ENCODE measurements at places on chromosomes 3 and 15.

- no peak for DNase-seq
These were observed 504.4 kb downstream of the ROBO1 start for GRCh38 chr3:79263423-79263822.

GRCh38 chr3:35760146-35760545 lies 120.8 kb downstream of the ARPP21 start:
- DNase-seq = no peak

DNA sequence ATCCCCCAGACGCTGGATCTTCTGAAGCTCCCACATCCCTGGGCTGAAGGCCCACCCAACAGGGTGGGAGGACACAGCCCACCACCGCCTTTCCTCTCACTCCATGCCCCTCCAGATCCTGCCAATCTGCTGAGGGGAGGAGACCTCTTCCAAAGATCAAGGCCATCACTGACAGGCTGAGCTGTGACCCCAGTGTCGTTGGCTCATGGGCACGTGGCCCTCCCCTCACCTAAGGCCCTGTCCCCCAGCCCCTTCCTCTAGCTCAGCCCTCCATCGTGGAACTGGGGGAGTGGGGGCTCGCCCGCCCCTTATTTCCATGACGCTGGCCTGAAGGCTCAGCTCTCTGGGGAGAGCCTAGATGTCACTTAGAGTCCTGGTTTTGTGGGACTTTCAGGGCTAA lies 10.4 kb downstream of the C3orf18 start:
- no peak for DNase-seq

- DNase-seq = no peak
These were observed 102.3 kb upstream of the WDR72 start for GRCh38 chr15:53861792-53862191.

DNA sequence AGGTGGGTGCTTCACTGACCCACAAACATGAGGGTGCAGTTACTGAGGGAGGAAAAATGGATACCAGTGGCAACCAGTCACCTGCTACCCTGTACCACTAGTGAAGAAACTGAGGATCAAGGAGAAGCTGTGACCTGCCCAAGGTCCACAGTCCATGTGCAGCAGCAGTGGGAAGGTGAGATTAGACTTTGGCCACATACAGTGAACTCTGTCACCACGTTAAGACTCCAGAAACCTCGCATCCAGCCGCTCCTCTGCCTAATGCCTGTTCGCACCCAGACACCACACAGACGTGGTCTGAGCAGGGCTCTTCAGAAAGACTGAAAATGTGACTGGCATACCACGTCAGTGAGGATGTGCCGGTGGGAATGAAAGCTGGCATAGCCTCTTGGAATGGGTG lies 20.0 kb downstream of the TPRA1 start:
- DNase-seq = no peak

GRCh38 chr3:138349926-138350665 lies 1.7 kb downstream of the MRAS start:
- no peak for DNase-seq

DNA sequence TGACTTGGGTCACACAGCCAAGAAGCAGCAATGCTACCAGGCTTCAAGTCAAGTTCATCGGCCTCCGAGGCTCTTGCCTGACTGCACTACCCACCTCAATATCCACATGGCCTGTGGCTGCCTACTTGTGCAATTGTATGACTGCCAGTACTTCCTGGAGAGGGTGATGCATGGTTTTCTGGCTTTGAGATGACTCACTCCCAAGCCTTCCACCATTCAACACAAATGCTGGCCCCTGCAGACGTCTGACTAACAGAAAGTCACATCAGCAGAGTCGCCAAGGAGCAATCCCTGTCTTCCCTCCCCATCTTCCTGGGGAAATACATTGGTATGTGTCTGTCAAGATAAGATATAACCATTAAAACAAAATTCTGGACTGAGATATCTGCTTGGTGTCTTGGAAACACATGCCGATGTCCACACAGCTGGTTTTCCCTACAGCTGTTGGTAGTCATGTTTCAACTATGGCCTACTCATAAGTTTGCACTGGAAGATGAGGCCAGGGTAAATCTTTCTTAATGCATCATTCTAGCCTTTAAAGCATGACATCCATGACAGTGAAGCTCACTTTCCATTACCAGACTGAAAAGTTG lies 79.6 kb upstream of the SPATA12 start:
- peak; percentile 97 for DNase-seq

GRCh38 chr3:194130188-194130587 lies 5.8 kb upstream of the HES1 start:
- no peak for DNase-seq

DNA sequence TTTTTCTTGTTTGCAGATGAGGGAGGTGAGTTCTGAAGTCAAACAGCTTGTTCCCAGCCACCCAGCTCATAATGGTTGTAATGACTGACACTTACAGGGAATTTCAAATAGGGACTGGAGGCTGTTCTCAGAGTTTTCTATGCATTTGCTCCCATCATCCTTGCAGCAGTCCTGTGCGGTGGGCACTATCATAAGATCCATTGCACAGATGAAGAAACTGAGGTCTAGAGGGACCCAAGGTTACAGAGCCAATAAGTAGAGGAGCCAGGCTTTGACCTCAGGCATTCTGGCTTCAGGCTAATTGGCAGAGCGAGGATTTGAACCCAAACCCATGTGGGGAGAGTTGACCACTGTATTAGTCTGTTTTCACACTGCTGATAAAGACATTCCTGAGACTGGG lies 32.4 kb downstream of the FAH start:
- no peak for DNase-seq

DNA sequence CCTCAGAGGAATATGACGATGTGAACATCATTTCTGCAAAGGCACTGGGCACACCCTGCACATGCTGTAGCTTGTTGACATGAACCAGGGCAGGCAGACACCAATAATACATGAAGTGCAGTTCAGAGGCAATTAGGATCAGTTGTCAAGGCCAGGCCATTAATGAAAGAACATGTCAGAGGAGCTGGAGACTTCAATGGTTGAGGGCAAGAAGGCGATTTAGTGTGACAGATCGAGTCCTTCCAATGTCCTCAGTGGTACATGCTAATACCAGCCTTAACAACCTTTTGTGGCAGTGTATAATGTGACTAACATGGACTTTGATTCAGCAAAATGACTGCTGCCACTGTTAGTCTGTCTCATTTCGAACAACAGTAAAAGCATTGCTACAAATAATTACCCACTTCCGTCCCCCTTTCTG lies 205.2 kb upstream of the NANOGP8 start:
- DNase-seq = no peak

DNA sequence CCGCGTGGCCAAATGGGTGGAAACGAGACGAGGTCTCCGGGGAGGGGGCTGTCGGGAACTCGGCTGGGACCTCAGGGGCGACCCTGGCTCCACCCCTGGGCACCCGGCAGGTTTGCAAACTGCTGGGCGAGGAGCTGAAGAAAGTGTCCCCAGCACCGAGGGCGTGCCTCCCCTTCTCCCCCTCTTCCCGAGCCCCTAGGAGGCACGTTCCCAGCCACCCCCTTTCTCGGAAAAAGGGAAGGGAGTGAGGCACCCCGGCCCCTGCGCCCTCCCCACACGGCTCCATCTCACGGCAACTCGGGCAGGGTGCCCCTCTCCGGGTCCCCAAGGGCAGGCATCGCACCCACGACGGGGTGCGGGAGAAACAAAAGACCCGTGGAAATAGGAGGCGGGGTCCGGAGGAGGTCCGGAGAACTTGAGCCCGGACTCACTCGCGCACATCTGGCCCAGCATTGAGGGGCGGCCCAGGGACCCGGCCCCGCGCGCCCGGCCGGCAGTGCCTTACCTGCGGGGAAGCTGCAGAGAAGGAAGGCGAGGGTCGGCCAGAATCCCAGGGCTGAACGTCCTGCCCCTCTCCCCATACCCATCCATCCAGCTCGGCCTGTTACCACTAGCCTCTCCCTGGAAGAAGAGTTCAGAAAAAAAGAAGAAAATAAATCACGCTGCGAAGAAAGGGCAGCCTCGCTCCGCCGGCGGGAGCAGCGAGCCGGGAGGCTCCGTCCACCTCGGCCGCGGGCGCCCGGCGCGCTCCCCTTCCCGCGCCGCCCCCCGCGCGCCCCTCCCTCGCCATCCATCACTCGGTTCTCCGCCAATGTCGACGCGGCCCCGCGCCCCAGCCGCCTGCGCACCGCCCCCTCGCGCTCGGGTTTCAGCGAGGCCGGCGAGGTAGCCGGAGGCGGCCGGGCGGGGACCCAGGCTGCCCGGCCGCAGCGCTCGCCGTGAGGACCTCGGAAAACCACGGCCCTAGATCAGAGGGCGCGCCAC lies 16.3 kb downstream of the RGMA start:
- DNase-seq = peak; percentile 82

DNA sequence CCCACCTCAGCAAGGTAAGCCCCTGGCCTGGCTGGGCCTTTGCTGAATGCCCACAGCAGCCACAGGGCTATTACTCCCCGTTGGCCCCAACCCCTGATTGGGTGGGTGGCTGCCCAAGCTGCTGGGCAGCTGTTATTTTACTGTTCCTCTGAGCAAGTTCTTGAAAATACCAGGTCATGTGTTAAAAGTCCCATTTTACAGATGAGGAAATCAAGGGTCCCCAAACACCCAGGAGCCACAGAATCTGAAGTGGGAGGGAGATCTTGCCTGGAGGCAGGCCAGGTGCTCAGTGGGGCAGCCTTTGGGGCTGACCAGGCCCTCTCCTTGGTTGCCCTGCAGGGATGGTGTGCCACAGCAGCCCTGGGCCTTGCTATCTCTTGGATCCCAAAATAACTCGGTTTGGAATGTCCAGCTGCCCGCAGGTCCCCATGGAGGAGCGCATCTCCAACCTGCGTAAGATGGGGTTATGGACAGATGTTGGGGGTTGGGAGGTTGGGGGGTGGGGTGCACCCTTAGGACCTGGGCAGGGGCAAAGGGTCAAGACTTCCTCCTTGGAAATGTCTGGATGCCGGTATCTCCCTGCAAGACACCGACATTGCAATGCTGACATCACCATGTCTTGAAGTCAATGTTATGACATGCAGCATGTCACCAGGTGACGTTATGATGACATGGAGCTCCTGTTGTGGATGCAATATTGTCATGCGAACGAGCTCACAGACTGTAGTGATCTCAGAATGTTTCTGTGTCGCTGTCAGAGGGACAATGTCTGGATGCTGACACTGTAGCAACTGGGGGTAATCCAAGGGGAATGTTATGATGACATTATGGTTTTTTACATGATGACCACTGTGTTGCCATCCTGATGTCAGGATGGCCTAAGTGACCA lies 13.3 kb upstream of the CSPG4 start:
- no peak for DNase-seq

DNA sequence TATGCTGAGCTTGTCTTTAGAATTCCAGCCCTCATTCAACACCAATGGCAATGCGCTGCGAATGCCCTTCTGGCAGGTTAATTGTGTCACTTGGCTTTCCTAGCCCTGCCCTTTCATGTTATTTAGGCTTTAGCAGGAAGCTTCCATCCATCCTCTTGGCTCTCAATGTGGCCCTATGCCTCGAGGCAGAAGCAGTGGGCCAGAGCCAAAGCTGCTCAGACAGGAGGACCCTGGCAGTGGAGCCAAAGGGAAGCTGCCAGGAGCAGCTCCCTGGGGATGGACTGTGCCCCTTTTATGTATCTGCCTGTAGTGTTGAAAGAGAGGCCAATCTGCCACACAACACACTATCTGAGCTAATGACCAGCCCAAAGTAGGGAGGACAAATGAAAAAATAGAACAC lies 376.4 kb downstream of the CTNNB1 start:
- DNase-seq = no peak

DNA sequence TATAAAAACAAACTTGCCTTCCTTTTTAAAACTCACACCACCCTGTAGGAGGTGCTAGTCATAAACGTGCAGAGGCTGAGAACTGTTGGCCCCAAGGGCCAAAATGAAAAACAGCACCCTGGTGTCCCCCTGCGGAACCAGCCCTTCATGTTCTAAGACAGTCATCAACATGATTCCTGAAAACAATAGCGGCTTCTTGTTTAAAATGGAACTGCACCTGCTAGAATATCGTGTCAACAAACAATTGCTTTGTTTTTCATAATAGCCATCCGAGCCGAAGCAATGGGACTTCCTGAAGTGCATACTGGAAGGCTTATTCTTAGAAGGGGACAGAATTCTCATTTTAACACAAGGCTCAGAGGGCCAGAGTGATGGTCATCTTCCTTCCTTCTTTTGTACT lies 43.7 kb downstream of the MECOM start:
- DNase-seq = no peak

DNA sequence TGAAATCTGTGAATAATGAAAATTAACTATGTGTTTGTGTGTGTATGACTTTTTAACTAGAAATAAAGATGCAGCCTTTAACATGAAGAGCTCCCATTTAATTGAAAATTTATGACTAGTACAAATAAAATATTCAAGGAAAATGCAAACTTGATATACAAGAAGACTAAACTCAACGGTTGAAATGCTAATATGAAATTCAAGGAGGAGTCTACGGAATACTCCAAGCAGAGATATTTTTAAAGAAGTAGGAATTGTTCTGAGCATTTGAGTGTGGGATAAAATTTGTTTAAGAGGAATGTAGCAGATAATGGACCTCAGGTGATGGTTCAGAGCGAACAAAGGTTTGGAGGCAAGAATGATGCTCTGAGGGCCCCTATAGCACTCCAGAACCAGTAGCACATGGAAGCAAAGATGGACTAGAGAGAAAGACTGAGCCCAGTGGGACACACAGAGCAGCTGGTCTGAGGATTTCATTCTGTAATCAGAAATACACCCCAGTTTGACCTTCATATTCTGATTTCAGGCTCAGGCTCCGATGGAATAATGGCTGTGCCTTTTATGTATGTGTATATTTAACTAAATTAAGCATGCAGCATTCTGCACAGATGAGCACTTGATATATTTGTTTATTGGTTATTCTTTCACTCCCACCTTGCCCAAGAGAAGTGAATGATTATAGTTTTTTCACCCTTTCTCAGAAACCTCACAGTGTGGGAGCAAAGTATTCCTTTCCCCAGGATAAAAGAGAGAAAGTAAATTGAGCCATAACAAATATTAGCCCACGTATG lies 227.1 kb downstream of the ZPLD1 start:
- DNase-seq = no peak

- DNase-seq = no peak
These were observed 38.3 kb downstream of the CX3CR1 start for GRCh38 chr3:39241561-39241960.

- peak; percentile 32 for DNase-seq
These were observed 148.2 kb downstream of the NAALADL2 start for GRCh38 chr3:175007306-175007705.

DNA sequence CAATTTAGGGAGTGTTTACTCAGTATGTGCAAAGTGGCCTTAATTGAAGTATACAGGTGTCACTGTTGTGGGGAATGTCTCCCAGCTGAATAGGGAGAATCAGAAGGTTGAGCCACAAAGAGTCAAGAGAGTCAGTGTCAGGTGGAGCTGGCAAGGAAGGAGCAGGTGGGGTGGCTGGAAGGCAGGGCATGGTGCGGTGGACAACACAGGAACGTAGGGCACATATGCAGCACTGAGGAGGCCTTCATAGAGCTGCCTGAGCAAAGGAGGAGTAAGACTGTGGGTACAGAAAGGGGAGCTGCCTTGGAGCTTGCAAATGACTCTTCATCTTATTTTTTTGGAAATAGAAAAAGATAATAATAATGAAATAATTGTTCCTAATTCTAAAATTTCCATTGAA lies 20.0 kb downstream of the ARHGEF3 start:
- no peak for DNase-seq
